ENCODE measurements at places on chromosomes 12 and 14.

GRCh38 chr12:92796650-92797049, 93.9 kb downstream of the PLEKHG7 start:
- peak; percentile 1 for DNase-seq

DNA sequence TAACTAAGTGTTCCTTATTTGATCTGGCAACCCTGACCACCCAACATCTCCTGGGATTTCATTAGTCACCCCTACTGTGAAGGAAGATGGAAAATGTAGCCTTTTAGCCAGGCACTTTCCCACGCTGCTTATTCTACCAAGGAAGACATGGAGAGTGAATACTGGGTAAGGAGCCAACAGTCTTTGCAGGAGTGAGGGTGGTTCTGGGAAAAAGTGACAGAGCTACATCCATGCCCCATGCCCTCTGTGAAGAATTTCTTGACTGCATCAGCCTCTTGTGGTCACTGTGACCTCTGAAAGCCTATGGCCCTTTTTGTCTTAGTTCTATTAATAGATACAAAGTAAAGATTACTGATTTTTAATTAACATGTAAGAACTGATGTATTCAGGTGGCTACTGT, 196.0 kb upstream of the EEA1 start:
- DNase-seq, result peak; percentile 19

DNA sequence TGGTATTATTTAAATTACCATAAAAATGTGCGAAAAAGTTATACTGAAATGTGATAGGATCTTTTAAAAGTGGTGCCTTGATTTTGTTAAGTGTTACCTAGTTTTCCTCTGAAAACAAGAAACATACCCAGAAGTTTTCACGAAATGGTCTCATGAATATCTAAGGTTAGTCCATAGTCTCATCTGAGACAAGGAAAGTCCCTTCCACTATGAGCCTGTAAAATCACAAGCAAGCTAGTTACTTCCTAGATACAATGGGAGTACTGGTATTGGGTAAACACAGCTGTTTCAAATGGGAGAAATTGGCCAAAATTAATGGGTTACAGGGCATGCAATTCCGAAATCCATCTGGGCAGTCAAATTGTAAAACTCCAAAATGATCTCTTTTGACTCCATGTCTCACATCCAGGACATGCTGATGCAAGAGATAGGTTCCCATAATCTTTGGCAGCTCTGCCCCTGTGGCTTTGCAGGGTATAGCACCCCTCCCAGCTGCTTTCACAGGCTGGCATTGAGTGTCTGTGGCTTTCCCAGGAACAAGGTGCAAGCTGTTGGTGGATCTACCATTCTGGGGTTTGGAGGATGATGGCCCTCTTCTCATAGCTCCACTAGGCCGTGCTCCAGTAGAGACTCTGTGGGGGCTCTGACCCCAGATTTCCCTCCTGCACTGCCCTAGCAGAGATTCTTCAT, 271.4 kb downstream of the NAV3 start:
- DNase-seq, result peak; percentile 9

DNA sequence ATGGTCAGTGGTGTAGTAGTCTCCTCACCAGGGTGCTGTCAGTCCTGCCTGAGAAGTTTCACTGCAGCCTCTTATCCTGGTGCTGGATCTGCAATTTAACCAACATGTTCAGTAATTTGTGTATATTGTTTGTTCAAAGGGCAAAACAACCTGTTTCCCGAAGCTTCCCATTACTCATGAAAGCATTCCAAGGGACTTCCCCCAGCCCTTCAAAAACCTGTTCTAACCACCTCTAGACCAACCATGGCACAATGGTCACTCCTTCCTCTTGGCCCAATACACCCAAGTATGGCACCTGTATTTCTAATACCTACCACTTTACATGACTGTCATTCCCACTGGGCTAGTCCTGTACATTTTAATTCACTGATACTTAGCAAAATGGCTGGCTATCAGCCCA, 12.1 kb downstream of the CKAP4 start:
- DNase-seq, result no peak

DNA sequence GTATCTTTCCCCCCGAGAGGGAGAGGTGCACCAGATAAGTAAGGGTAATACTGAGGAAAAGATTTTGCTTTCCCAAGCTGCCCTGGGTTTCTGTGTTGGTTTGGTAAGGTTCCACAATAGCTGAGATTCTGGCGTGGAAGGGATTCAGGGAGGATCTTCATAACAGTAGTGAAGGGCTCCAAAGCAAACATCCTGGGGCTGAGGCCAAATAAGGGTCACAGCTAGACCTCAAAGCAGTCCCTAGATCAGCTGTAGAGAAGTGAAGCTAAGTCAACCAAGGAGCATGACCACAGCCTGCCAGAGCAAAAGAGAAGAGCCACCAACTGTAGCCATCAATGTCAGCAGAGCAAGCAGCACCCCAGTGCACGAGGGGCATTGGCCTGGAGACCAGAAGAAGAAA, 73.2 kb upstream of the SLC35F4 start:
- no peak for DNase-seq

- no peak for DNase-seq
These were observed 30.0 kb upstream of the DUSP6 start for GRCh38 chr12:89382328-89382727.

DNA sequence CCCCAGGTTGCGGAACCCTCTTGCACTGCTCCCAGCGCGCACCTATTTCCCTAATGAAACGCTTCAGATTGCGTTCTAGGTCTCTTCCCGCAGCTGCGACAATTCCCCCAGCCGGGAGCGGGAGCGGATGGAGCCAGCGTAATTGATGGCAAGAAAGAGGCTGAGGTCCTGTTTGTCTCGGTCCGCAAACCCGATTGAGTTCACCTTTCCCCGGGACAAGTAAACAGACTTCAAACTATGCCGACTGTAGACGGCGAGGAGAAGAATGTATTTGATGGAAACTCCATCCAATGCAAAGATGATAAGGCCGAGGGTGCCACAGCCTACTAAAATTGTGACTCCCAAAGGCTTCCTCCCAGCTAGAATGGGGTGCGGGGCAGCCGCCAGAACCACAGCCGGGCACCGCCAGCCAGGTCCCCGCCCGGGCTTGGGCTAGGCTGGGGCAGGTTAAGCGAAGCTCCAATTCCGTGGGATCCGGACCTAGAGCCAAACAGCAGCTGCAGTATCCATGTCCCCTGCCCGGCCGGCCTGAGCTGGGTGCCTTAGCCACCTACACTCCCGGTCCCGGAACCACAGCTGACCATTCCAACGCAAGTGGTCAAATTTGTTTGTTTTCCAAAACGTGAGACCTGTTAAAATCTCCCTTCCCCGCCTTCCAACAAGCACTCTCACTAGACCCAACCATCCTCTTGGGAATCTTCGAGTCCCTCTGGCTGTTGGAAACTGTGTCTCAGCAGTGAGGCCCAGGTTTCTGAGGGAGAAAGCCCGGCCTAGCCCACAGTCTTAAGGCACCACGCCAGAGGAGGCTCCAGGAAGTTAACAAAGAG, 5.5 kb downstream of the NKX2-1 start:
- no peak for DNase-seq

DNA sequence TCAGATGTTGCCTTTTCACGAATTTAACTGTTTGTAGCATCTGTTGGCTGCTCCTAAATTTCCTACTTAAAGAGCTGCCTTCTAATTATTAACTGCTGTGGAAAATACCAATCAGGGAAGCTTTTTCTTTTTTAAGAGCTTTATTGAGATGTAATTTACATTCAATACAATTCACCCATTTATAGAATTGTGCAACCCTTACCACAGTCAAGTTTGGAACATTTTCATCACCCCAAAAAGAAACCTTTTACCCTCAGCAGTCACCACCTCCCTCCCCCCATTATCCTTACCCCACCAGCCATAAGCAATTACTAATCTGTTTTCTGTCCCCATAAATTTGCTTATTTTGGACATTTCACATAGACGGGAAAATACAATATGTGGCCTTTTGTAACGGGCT, 1.4 kb downstream of the PCNX4 start:
- DNase-seq, result peak; percentile 4

GRCh38 chr12:88258396-88258795, 116.3 kb downstream of the TMTC3 start:
- DNase-seq, result no peak

DNA sequence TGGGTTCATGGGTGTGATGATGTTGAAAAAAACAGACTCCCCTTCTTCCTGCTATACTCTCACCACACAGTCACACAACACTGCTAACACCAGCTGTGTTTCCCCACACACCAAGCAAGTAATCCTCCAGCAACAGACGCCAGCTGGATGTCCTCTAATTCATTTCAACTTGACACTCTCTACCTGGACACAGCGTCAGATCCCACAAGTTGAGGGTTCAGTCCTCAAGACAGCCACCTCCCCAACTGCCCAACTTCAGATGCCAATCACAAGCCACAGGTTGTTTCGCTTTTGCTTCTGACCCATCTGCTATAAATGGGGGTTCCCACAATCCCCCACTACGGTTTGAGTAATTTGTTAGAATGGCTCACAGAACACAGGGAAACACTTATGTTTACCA, 49.3 kb downstream of the TMEM30B start:
- DNase-seq, result no peak

- DNase-seq, result no peak
These were observed 103.9 kb downstream of the FSCB start for GRCh38 chr14:44403193-44403592.

DNA sequence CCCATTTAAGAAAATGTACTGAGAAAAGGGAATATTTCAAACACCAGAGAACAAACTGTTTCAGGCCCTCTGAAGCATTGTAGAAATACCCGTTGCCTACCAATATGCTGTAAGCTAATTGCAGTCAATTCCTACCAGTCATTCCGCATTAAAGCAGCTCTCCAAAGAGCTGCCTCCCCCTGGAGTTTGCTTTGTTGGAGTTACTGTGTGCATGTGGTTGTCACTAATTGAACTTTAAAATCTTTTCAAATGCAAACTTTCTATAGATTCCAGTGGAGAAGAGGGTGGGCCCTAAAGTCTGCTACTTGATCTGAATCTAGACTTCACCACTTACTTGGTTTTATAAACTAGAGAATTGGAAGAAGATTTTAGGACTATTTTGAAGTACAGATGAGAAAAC, 112.7 kb downstream of the PLXNC1 start:
- no peak for DNase-seq

- DNase-seq, result no peak
These were observed 204.7 kb upstream of the PELI2 start for GRCh38 chr14:55913324-55914025.

- DNase-seq, result no peak
These were observed 35.1 kb downstream of the DHX37 start for GRCh38 chr12:124953689-124954405.

DNA sequence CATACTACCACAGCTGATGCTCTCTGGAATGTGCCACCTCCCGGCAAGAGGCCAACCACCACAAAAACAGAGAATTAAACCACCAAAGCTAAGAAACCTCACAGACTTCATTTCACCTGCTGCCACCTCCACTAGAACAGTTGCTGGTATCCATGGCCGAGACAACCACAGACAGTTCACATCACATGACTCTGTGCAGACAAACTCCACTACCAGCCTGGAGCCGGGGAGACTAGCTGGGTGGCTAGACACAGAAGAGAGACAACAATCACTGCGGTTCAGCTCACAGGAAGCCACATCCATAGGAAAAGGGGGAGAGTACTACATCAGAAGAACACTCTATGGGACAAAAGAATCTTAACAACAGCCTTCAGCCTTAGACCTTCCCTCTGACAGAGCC, 78.2 kb downstream of the RALGAPA1 start:
- DNase-seq, result no peak

DNA sequence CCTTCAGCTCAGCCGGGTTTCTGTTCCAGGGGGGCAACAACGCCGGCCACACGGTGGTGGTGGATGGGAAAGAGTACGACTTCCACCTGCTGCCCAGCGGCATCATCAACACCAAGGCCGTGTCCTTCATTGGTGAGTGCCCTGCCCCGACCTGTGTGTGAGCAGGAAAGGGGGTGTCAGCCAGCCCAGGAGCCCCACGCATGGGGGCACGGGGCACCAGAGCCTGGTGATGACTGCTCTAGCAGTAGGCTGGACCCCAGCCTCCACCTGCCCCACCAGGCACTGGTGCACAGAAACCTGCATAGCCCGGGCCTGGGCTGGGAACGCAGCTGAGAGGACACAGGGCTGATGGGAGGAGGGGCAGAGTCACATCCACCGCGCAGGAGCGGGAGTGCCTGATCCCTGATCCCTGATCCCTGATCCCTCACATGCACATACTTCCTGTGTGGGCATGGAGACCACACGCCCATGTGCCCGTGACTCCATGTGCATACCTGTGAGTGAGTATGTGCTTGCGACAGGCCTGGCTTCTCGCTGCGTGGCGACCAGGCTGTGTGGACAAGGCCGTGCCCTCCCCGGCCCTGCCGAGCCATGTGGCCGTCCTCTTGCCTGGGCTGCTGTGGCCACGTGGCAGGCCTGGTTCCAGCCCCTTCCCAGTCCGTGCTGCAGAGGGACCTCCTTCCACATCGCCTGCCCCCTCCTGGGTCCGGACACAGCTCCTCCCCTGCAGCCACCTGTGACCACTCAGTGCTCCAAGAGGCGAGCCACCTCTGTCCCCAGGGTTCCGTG, 11.2 kb downstream of the ADSS1 start:
- no peak for DNase-seq

All from M059J (cell line).